Glutamatergic neuron (in vitro differentiated cells): ENCODE measurements at places on chromosomes 5 and 9. TPM values are rescaled to one million over a fixed set of nuclear protein-coding genes. Genes with fewer than 3 reads are reported as not detected.

- peaks cover 2% of the 10 kb centered on the region for H3K27me3 ChIP-seq
- H3K4me1 ChIP-seq, result no peaks in the 10 kb centered on the region
- DNase-seq, result no peak
- H3K36me3 ChIP-seq, result no peaks in the 10 kb centered on the region
- no peak overlapping the region for H3K4me3 ChIP-seq
Observed at GRCh38 chr9:68515326-68516017, 25.2 kb downstream of the TMEM252 start.

- DNase-seq, result no peak
- no peaks in the 10 kb centered on the region for H3K36me3 ChIP-seq
- H3K27ac ChIP-seq, result no peak overlapping the region
- H3K4me3 ChIP-seq, result no peak overlapping the region
- H3K27me3 ChIP-seq, result peaks cover 2% of the 10 kb centered on the region
Observed at GRCh38 chr5:83563631-83564030, 92.1 kb downstream of the VCAN start.

GRCh38 chr9:121831869-121832268 lies 180.4 kb downstream of the DAB2IP start:
- peaks cover 4% of the 10 kb centered on the region for H3K36me3 ChIP-seq
- DNase-seq, result no peak
- no peak overlapping the region for H3K27ac ChIP-seq

TICAM2 gene
- total RNA-seq, result 0.42 TPM

DNA sequence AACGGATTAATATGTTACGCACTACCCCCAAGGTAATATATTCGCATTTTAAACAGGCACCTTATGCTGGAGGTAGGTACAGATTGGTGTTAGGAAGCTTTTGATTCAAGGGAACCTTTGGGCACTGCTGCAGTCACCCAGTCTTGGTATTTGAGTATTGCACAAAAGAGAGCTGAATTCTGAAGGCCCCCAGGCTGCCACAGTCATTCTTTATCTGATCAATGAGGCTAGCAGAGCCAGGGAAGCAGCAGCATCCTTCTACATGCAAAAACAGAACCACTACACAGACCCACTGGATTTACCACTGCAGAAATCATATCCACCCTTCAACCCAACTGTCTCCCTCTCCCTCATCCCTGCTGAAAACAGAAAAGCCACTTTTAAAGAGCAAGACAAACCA lies 121.2 kb upstream of the GRIN3A start:
- peaks cover 2% of the 10 kb centered on the region for H3K27me3 ChIP-seq
- no peak for DNase-seq
- peaks cover 7% of the 10 kb centered on the region for H3K4me1 ChIP-seq
- H3K36me3 ChIP-seq, result no peaks in the 10 kb centered on the region
